Non-pigmented ciliary epithelial cell (primary cell): ENCODE measurements at places on chromosomes 5 and 9.
A peak's percentile ranks its signal among the peaks of the same experiment; 100 is the strongest.

GRCh38 chr5:142784401-142784955 lies 14.3 kb downstream of the ARHGAP26 start:
- DNase-seq = no peak

GRCh38 chr5:141384471-141385267 lies 2.1 kb downstream of the PCDHGA7 start:
- DNase-seq = no peak

DNA sequence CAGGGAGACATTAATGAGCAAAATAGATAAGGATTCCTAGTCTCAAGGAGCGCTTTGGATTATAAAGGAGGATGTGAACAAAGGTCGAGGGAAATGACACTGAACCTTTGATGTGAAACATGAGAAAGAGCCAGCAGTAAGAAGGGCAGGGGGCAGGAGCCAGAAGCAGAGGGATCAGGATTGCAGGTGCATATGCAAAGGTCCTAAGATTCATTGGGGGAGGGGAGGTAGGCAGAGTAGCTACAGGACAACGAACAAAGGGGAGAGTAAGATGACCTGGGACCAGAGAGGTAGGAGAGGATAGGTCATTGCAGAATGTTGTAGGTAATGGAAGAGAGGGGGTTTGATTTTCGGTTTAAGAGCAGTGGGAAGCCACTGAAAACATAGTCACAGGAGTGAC lies 129.2 kb upstream of the TRPM3 start:
- no peak for DNase-seq

DNA sequence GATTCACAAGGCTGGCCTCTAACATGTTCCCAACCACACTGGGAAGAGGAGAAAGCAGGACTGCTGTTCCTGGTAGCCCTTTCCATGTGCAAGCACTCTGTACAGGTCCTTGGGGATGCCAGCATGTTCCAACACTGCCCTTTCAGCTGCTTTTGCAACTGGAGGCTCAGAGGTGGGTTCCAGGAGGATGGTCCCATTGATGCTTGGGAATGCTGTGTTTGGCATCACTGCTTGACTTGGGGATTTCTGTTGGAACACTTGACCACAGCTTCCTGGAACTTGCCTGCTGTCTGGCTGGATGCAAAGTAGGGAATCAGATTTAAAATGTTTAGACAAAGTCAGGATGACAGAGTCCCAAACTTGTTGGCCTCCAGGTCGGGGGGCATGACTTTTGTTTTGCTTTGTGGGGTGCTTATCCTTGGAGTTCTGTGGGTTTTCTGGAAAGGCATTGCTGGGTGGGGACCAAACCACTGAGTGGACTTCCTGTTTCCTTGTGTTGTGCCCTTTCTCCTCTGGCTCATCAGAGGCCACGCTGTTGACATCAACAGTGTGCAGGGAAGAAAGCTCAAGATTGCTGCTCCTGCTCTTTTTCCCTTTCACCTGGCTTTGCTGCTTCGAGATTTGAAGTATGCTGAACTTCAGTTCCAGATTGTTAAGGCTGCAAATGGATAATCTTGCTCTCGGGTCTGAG lies 148.5 kb upstream of the RPS23 start:
- DNase-seq = no peak

- DNase-seq = no peak
Observed at GRCh38 chr9:79768194-79768593, 196.4 kb downstream of the TLE4 start.

DNA sequence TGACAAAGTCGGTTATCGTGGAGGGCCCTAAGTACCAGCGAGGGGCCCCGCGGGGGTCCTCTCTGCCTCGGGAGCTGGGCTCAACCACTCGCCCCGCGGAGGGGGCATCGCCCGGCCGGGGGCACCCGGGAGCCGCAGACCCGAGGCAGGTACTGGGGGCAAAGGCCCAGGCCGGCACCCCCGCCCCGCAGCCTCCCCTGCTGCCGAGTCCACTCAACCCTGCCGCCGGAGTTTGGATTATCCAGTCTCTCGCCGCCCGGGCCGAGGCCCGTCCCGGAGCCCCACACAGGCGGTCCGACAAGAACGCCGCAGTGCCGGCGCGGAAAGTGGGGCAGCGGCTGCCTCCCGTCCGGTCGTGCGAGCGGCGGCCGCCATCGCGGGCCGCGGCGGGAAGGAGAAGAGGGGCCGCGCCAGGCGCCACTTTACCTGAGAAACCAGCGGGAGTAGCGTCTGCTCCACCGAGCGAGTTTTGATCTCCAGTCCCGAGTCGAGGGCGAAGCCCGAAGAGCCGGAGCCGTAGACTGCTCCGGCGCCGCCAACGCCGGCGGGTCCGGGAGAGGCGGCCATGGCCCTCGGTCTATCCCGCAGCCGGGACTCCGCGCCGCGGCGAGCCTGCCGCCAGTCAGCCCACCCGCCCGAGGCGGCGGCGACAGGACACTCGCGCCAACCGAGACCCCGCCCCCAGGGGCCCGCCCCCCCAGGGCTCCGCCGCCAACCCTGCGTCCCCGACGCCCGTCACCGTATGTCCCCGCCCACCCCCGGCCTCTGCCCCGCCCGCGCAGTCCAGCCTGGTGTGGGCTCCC lies at the start of gene CTNNAL1:
TSS of gene CTNNAL1 (minus strand) at position 624 of the 803 bp plus-strand sequence. CDS start at position 567, 57 bp downstream.
- DNase-seq = no peak

GRCh38 chr9:5388026-5388819 lies 48.5 kb upstream of the RLN1 start:
- DNase-seq = no peak

GRCh38 chr9:37710046-37710445 lies 43.6 kb upstream of the TRMT10B start:
- DNase-seq = no peak

DNA sequence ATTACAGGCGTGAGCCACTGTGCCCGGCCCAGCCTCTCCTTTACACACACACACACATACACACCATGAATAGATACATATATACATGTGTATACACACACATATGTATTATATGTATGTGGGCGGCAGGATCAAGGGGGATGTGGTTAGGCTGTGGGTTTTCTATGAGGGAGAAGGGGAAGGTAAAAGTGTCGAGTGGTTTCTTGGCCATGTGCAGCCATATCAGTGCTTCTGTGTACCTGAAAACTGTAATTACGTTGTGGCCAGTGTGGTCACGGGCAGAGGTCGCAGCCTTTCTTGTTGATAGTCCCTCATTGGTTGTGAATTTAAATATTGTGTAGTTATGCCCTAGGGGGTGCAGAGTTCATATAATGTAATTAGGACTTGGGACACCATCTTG lies 16.5 kb downstream of the CDK20 start:
- DNase-seq = no peak

DNA sequence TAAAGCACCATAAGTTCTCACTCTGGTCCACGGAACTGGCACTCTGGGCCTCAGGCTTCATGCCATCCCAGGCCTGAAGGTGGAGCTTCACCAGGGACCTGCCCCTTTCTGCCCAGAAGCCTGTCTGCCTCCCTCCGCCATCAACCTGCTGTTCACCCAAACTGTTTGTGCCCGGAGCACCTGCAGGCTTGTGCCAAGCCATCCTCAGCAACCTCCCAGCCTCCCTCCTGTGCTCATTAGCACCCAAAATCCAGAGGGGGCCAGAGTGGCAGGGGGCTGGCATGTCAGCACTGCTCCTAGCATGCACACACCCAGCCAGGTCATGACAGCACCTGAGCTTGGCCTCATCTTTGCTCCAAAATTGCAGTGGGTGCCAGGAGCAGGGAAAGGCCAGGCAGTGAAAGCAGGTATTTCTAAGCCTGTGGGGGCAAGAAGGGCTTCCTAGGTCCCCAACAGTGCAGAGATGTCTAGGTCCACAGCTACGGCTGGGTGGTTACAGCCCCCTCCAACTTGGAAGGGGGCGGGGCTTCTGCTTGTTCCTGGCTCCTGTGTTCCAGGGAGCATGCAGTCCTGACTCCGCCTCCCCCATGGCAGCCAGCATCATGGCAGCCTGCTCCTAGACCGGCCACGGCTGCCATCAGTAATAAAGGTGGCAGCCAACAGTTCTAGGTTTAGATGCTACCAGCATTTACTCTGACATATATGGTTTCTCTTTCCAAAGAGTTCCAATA lies 85.1 kb downstream of the GIN1 start:
- no peak for DNase-seq

DNA sequence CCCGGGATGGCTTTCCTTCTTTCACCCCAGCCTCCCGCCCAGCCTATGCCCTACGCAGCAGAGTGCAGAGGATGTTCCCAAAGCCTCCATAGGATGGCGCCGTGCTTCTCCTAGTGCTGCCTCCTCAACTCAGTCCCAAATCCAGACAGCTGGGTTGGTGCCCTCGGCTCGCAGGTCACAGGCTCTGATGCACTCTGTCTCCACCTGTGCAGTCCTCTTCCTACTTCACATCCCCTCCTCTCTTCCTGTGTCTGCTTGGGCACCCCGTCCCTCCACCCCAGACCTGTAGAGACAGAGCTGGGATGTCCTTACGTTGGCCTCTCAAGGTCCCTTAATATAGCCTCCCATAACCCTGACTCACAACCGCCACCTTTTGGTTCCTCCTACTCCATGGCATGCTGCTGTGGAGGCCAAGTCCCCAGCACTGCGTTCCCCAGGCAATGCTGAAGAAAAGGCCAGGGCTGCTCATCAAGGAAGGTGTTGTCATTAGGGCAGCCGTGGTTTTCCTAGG lies 314.4 kb downstream of the GADD45G start:
- no peak for DNase-seq

DNA sequence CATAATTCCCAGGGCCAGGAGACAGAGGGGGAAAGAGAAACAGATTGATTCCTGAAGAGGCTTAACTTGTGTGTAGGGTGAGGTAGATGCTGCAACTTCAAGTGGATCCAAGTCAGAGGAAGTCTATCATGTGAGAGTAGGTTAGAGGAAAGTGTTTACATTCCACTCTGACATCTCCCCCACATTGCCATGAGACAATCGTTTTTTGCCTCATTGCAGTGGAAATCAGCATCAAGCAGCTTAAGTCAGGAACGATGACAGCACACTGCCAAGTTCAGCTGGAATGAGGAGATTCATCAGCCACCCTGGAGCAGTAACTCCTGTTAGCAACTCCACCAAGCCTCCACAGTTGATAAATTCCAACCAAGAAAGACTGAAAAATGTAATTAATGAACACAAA lies 689.7 kb upstream of the MEF2C start:
- DNase-seq = peak; percentile 53

GRCh38 chr5:80227979-80228596 lies 27.8 kb downstream of the SERINC5 start:
- DNase-seq = no peak

DNA sequence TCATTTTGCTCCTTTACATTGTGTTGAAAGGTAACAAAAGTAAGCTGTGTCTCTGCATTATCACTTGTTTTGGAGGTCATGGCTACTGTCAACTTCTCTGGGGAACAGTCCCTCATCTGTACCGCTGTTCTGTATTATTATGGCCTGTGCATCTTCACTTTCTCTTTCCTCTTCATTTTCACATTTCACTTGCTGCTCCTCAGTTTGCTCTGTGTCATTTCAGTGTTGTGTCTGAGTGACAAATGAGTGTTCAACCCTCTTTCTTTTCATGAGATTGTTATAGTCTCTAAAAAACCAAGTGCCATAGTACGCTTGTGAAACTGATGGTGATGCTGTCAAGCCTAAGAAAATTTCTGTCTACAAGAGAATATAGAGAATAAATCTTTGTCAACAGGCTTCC lies 122.0 kb upstream of the FER start:
- DNase-seq = no peak

- no peak for DNase-seq
Observed at GRCh38 chr9:84501587-84501986, 161.0 kb upstream of the SLC28A3 start.

GRCh38 chr9:75372499-75373268 lies 284.4 kb downstream of the OSTF1 start:
- no peak for DNase-seq

DNA sequence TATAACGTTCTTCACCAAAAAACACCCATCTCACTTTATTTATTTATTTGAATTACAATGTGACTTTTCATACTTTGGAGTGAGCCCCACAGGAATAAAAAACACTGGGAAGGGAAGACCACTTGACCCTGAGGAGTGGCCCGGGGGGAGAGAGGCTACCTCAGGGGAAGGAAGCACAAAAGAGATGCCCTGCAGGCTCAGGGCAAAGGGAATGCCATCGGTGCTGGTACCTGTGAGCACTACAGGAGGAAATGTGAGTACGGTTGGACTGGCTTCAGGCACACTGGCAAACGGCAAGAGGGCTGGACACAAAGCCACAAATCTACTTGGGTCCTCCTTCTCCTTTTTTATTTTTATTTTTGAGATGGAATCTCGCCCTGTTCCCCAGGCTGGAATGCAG lies 363.9 kb upstream of the KLF4 start:
- no peak for DNase-seq

DNA sequence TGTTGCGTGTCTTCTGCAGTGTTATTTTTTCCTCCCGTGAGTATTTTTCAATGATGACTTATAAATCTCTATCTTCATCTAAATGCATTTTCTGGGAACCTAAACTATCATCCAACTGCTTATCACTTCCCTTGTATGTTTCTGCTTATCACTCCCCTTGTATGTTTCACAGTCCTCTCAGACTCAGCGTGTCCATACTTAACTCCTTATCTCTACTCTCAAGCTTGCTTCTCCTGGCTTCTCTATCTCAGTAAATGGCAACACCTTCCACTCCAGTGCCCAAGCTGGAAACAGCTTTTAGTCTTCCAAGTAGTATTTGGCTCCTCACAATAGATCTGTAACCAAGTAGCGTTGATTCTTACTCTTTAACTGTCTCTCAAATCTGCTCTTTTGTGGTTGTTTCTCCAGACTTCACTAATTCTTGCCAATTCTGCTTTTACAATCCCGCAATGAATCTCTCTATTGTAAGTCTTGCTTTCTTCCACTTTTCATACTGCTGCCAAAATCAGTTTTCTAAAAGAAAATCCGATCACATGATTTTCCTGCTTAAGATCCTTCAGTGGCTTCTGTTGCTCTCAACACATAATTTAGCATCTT lies 33.8 kb upstream of the TXNDC8 start:
- no peak for DNase-seq
